ENCODE measurements at places on chromosomes 3 and 15.

DNA sequence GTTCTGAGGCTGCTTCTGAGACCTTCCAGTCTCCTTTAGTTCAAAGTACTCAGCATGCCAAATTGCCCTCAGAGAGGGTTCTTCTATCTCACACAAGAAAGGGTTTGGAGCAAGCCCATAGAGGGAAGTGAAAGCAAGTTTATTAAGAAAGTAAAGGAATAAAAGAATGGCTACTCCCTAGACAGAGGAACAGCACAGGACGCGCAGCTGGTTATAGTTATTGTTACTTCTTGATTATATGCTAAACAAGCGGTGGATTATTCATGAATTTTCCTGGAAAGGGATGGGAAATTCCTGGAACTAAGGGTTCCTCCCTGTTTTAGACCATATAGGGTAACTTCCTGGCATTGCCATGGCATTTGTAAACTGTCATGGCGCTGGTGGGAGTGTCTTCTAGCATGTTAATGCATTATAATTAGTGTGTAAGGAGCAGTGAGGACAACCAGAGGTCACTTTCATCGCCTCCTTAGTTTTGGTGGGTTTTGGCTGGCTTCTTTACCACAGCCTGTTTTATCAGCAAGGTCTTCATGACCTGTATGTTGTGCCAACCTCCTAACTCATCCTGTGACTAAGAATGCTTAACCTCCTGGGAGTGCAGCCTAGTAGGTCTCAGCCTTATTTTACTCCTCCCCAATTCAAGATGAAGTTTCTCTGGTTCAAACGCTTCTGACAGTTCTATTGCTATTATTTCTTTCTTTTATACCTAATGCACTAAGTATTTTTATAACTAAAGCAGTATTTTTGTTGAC is 26.3 kb downstream of the SCN11A start:
- no peak for DNase-seq

GRCh38 chr3:20197775-20198174 is 11.8 kb upstream of the SGO1 start:
- peak; percentile 3 for DNase-seq

GRCh38 chr15:71472566-71472965 is 337.8 kb upstream of the NR2E3 start:
- DNase-seq: no peak

- DNase-seq: peak; percentile 30
Measured at GRCh38 chr3:17258823-17259436, 374.2 kb downstream of the PLCL2 start.

DNA sequence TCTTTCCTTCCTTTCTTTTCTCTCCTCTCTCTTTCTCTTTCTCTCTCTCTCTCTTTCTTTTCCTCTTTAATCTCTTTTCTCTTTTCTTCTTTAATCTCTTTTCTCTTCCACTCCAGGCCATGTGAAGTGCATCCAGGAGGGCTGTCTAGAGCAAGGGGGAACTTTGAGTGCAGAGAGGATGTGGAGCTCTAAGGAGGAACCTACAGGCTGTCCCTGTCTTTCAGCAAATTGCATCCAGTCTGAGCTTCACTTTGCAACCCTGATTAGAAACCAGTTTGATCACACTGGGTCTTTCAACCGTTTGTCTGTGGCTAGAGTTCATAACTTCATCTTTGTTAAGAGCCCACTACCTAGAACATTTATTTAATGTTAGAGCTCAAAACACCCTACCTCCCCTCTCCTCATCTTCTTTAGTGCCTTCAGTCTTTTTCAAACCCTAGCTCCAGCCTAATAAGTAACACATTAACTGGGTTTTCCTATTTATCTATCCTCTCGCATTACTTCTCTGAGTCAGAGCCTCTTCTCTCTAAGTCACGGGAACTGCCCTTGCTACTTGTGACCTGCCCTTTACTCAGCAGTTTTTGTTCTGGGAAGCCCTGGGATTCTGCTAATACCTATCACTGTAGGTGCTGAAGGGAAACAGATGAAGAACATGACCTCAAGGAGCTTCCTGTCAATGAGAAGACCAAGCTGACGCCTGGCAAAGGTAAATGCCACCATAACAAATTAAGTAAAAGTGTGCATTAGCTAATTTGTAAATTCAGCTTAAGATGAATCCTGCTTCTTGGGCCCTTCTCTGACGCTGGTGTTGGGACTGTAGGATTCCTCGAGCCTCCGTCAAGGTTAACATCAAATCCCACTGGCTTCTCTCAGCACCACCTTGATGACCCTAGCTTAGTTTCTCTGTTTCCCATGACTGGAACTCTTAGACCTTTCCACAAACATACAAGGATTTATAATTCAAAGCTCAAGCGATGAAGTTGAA is at the start of gene GCNT3:
Gene GCNT3 (plus strand): TSS at position 508 of the 985 bp plus-strand sequence. CDS start 6,456 bp downstream, outside the sequence.
- peak; percentile 54 for DNase-seq

DNA sequence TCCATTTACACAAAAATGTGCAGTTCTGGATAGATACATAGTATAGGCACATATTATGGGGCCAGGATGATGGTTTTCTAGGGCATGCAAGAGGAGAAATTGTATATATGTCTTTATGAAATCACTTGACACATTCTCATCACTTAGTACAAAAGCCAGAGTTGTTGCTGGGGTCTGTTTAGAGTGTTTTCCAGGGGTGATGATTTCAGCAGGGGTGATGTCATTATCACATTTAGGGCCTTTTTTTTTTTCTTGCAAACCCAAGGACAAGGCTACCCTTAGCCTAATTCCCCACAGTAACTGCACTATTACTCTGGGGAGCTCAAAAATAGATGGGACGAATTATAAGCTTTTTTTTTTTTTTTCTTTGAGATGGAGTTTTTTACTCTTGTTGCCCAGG is 3.6 kb downstream of the ZNF589 start:
- no peak for DNase-seq

- DNase-seq: no peak
Measured at GRCh38 chr15:63136742-63137141, 15.1 kb downstream of the LACTB start.

GRCh38 chr3:58858126-58858525 is 191.6 kb upstream of the FAM3D start:
- no peak for DNase-seq

GRCh38 chr3:17632401-17633100 is 109.9 kb downstream of the TBC1D5 start:
- no peak for DNase-seq

- DNase-seq: no peak
Measured at GRCh38 chr3:186464424-186465093, 79.6 kb downstream of the CRYGS start.

DNA sequence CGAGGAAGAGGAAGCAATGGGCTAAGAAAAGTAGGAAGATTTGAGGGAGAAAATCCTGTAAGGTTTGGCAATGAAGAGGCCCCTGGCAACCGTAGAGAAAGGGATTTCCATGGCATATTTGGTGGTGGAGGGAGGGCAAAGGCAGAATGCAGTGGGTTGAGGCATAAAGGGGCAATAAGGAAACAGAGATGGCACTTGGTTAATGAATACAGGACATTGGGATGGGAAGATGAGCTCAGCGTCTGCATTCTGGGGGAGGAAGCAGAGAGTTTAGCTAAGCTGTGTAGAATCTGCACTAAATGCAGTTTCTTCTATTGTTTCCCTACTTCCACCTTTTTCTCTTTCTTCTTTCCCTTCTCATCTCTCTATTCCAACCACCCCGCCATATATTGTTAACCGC is 83.6 kb downstream of the LRTM1 start:
- no peak for DNase-seq

- no peak for DNase-seq
Measured at GRCh38 chr3:8282541-8283165, 219.0 kb upstream of the LMCD1 start.

DNA sequence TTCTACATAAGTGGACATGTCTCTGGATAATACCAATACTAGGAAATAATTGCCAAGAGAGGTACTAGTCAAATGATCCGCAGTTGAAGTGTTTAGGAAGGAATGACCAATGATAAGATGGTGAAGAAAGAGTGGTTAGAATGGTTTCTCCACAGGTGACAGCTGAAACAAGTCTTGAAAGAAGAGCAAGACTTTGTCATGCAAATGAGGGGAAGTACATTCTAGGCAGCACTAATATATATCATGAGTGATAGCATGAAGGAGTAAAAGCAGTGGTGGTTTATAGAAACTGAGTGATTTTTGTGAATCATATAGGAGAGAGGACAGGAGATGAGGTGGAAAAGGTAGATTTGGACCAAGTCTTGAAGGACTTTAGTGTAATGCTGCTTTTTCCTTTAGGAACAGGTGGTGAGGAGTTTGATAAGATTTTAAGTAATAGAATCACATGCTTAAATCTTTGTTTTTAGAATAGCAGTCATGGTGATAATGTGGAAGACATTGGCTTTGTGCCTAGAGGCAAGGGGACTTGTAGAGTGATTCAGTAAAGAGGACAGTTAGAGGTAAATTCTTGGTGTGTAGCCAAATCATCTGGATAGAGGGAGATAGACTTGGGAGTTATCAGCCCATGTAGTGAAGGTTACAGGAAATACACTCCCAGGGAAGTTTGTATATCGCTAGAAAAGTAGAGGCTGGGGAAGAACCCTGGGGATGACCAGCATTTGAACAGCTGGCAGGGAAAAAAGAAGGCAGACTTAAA is 31.9 kb downstream of the SLMAP start:
- no peak for DNase-seq

GRCh38 chr3:186638259-186638658 is 1.9 kb upstream of the FETUB start:
- DNase-seq: no peak
